Aorta (tissue), 5 donors: ENCODE measurements at places on chromosomes 3 and 15. TPM values are rescaled to one million over a fixed set of nuclear protein-coding genes. Genes with fewer than 3 reads are reported as not detected.

AMOTL2 gene
- total RNA-seq = 82.1 TPM

ALDH1A3 gene
- total RNA-seq = 19.0 TPM

MNS1 gene
- total RNA-seq = 3.5 TPM

KNL1 gene
- 0.42 TPM for total RNA-seq

CCR1 gene
- 21.5 TPM for total RNA-seq

CLRN1 gene
- not detected for total RNA-seq

NR1I2 gene
- total RNA-seq = 0.12 TPM

NEK10 gene
- total RNA-seq = 1.2 TPM

AADACL2 gene
- total RNA-seq = 0.24 TPM

MST1 gene
- 5.3 TPM for total RNA-seq

TRH gene
- not detected for total RNA-seq

GRCh38 chr15:38691965-38692788, 127.6 kb upstream of the RASGRP1 start:
- DNase-seq = no peak
- H3K27me3 ChIP-seq = no peaks in the 10 kb centered on the region
- no peaks in the 10 kb centered on the region for H3K4me1 ChIP-seq
- H3K4me3 ChIP-seq = no peak overlapping the region
- H3K36me3 ChIP-seq = no peaks in the 10 kb centered on the region
- H3K27ac ChIP-seq = peak overlapping the region; percentile 18

DNA sequence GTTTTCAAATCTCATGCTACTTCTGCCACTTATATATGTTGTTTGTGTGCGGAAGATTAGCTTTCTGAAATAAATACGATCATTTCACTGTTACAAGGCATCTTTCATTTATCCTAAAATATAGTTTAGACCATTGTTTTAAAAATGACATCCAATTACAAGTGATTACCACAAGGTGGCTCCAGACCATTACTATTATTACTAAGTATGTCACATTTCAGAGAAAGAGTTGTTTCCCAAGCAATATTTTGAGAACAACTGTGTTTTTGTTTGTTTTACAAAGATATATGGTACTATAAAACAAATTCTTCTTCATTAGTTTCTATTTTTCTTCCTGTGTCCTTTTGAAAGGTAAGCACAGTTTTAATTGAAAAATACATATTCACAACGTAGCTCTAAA, 136.0 kb upstream of the RAP2B start:
- H3K4me3 ChIP-seq = no peak overlapping the region
- H3K36me3 ChIP-seq = no peaks in the 10 kb centered on the region
- H3K27me3 ChIP-seq = no peaks in the 10 kb centered on the region
- H3K4me1 ChIP-seq = no peaks in the 10 kb centered on the region
- no peak overlapping the region for H3K27ac ChIP-seq

DNA sequence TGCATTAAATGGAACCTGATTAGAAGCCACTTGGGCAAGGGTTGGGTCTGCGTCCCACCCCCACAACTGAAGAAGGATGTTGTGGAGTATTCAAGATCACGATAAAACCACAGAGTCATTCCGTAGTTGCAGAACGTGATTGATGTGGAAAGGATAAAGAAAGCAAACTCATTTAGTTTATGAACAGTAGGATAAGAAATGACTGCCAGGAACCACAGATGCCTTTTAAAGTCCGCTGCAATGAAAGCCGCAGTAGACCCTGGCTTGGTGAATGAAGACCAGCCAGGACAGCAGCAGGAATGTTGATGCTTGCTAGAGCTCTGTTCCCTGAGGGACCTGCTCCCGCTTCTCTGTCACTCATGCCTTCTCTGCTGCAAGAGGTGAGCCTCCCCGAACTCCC, 111.5 kb downstream of the GABRG3 start:
- no peak overlapping the region for H3K27ac ChIP-seq
- no peak for DNase-seq
- no peaks in the 10 kb centered on the region for H3K36me3 ChIP-seq
- H3K4me3 ChIP-seq = no peak overlapping the region
- H3K4me1 ChIP-seq = no peaks in the 10 kb centered on the region

DNA sequence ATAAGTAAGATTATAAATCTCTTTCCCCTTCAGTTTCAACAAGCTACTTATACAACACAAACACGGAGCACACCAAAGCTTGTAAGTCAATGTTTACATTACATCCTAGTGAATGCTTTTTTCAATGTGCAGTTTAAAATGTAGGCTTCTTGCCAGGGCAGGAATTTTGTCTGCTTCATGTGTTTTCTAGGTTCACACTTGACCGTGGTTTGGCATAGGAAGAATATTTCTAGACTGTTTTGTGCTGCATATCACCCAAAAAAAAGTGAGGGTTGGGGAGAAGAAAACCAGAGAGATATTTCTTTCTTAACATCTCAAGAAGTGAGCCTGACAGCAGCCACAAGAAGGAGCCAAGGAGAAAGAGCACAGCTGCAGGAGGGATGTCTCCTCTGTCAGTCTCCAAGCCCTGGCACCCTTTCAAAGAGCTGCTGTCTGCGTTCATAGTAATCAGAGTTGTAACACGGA, 255.8 kb downstream of the MEIS2 start:
- no peaks in the 10 kb centered on the region for H3K36me3 ChIP-seq
- no peak overlapping the region for H3K27ac ChIP-seq
- no peaks in the 10 kb centered on the region for H3K27me3 ChIP-seq

DNA sequence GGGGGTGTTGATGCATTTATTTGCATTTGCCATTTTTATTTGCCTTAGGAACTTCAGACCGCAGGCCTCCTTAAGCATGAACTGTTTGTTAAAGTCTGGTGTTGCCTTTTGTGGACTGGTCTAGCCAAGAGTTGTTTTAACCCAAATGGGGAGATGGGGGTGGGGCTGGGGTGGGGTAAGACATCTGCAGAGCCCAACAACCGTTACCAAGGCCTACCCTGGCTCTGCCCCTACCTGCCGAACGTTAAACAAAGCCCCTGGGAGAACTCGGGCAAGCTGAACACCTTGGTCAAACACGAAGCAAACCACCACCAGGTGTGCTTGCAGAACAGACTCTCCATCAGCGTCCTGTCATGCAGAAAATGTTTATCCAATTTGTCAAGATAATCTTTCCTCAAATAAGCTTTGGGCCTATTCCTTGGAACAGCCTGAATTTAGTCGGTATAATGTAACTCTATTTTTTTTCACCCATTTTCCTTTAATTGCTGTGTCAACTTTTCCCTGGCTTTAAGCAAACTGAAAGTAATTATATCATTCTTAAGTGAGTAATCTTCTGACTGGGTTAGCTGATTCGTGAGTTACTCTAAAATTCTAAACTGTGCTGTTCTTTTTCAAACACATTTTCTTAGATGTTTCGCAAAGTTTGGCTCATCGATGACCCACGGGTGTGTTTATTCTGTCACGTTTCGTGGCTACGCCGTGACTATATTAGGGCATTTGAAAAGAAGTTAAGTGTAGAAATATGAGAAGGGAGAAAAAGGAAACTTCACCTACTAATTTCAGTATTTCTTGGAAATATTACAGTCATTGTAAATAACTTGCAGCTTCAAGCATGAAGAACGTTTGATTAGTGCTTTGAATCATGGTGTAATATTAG, 127.6 kb downstream of the SOX2 start:
- H3K4me1 ChIP-seq = no peaks in the 10 kb centered on the region
- no peaks in the 10 kb centered on the region for H3K36me3 ChIP-seq
- no peak overlapping the region for H3K4me3 ChIP-seq

GRCh38 chr15:61116825-61117224, 112.3 kb downstream of the RORA start:
- H3K27ac ChIP-seq = no peak overlapping the region
- DNase-seq = no peak
- no peaks in the 10 kb centered on the region for H3K27me3 ChIP-seq
- no peaks in the 10 kb centered on the region for H3K36me3 ChIP-seq

GRCh38 chr3:84125760-84126159, 833.0 kb upstream of the CADM2 start:
- H3K4me3 ChIP-seq = no peak overlapping the region
- DNase-seq = no peak
- H3K36me3 ChIP-seq = no peaks in the 10 kb centered on the region
- H3K27me3 ChIP-seq = no peaks in the 10 kb centered on the region

GRCh38 chr3:104396974-104397669, 969.6 kb upstream of the ALCAM start:
- no peak overlapping the region for H3K4me3 ChIP-seq
- H3K27me3 ChIP-seq = no peaks in the 10 kb centered on the region
- peak overlapping the region; percentile 22 for H3K27ac ChIP-seq
- peak; percentile 42 for DNase-seq

DNA sequence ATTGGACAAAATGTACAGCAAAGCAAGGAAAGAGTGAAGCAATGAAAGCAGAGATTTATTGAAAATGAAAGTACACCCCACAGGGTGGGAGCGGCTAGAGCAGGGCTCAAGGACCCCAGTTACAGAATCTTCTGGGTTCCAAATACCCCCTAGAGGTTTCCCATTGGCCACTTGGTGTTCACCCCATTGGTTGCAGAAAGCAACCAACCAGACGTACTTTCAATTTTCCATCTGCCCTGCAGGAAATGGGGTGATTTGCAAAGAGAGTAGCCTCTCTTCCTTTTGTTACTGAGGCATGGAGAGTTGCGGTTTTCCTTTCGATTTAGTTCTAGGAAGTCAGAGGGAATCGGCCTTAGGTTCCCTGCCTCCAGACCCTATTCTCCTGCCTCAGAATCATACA, 2.4 kb downstream of the PML start:
- no peaks in the 10 kb centered on the region for H3K27me3 ChIP-seq
- H3K27ac ChIP-seq = no peak overlapping the region
- no peak for DNase-seq
- no peak overlapping the region for H3K4me3 ChIP-seq
- H3K4me1 ChIP-seq = no peaks in the 10 kb centered on the region

DNA sequence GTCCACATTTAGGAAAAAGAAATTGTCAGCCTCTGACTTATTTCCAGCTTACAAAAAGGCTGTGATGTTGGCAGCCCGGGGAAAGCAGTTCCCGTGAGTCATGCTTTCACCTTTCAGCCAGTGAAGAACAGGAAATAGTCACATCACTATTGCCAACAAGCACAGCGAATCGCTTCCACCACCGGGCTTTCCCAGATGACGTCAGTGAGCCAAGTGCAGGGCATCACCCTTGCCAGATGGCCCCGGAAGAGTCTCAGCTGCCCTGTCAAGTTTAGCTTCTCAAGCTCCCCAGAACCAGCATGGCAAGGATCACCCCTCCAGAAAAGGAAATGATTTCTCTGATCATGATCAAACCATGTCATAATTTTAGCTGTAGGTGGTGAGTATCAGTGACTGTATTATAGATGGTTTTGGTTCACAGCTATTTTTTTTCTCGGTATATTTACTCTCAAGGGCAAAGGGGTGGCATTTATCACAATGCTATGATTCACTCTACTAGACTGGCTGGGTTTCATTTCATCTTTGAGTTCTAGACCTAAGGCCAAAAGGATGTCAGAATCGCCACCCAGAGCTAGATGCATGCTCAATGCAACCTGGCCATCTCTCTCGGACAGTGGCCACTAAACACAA, 32.9 kb downstream of the B3GNT5 start:
- H3K27me3 ChIP-seq = no peaks in the 10 kb centered on the region
- peak; percentile 92 for DNase-seq
- no peak overlapping the region for H3K4me3 ChIP-seq
- H3K36me3 ChIP-seq = no peaks in the 10 kb centered on the region
- H3K27ac ChIP-seq = peak overlapping the region; percentile 57

DNA sequence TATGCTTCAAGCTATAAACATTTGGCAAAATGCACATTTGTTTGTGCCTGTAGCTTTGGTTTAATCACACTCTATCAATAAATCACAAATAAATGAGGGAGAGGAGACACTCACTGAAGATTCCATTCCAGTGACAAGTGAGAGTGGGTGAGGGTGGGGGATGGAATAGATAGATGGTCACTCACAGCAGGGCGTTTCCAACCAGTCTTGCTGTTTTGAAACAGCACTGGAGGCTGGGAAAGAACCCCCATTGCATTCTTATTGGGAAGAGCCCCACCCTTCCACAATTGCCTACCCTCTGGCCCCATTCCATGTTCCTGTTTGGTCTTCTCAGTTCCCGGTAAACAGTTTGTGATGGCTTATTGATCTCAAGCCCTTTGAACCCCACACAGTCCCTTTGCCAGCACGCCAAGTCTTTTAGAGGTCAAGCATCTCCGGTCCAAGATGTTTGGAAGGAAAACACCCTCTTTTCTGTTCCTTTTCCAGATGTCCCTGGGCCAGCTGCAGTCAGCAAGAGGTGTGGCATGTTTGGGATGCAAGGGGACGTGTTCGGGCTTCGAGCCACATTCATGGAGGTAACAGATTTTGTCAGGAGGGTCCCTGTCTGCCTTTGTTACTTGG, 30.7 kb downstream of the LMCD1 start:
- no peaks in the 10 kb centered on the region for H3K27me3 ChIP-seq
- H3K4me1 ChIP-seq = peaks cover 3% of the 10 kb centered on the region
- no peak overlapping the region for H3K27ac ChIP-seq
- H3K36me3 ChIP-seq = peaks cover 17% of the 10 kb centered on the region
- H3K4me3 ChIP-seq = no peak overlapping the region

GRCh38 chr3:8914491-8914890, 48.8 kb downstream of the RAD18 start:
- H3K4me3 ChIP-seq = no peak overlapping the region
- H3K36me3 ChIP-seq = no peaks in the 10 kb centered on the region
- no peaks in the 10 kb centered on the region for H3K4me1 ChIP-seq
- DNase-seq = no peak
- H3K27me3 ChIP-seq = no peaks in the 10 kb centered on the region

DNA sequence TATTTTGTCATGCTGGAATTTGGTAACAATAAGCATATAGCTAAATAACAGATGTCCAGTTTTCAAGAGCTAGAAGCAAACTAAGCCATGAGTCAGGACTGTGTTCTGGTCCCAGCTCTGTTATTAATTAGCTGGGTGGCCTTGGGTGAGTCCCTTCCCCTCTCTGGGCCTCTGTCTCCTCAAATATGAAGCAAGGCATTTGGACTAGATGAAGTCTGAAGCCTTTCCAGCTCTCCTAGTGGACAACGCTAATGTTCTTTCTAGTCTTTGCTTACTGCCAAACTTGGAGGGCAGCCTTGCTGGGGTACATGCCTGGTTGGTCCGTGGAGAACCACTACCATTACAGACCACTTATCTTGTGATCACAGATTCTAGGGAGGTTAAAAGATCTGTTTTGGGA, 127.6 kb downstream of the DUT start:
- no peaks in the 10 kb centered on the region for H3K27me3 ChIP-seq
- H3K36me3 ChIP-seq = peaks cover 7% of the 10 kb centered on the region
- H3K4me1 ChIP-seq = no peaks in the 10 kb centered on the region
- H3K27ac ChIP-seq = no peak overlapping the region
- no peak for DNase-seq
- no peak overlapping the region for H3K4me3 ChIP-seq

DNA sequence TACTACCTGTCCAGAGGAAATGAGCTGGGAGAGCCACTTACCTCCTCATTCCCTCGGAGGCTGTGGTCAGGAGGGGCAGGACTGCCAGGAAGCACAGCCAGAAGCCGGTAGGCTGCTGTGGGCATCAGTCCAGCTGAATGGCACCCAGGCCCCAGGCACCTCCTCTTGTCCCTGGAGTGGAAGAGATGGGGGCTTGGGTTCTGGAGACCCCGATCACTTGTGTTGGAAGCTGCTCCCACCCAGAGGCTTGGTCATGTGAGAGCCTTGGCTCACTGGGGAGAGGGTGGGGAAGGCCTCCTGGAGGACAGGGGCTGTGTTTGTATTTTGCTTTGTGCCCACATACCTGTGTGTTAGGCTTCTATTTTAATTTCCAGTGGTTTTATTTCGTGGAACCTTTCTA, 261.9 kb downstream of the GABRG3 start:
- H3K4me3 ChIP-seq = no peak overlapping the region
- no peaks in the 10 kb centered on the region for H3K27me3 ChIP-seq
- no peaks in the 10 kb centered on the region for H3K36me3 ChIP-seq
- H3K4me1 ChIP-seq = no peaks in the 10 kb centered on the region
- no peak for DNase-seq

GRCh38 chr3:130688015-130688688, 58.5 kb downstream of the PIK3R4 start:
- no peak overlapping the region for H3K27ac ChIP-seq
- H3K4me1 ChIP-seq = no peaks in the 10 kb centered on the region
- H3K4me3 ChIP-seq = no peak overlapping the region
- peaks cover 2% of the 10 kb centered on the region for H3K36me3 ChIP-seq
